Lower leg skin (tissue), 4 donors: ENCODE measurements at places on chromosomes 5 and 9. TPM values are rescaled to one million over a fixed set of nuclear protein-coding genes. Genes with fewer than 3 reads are reported as not detected.
A peak's percentile ranks its signal among the peaks of the same experiment; 100 is the strongest.

TMEFF1 gene
- total RNA-seq, result not detected

DNA sequence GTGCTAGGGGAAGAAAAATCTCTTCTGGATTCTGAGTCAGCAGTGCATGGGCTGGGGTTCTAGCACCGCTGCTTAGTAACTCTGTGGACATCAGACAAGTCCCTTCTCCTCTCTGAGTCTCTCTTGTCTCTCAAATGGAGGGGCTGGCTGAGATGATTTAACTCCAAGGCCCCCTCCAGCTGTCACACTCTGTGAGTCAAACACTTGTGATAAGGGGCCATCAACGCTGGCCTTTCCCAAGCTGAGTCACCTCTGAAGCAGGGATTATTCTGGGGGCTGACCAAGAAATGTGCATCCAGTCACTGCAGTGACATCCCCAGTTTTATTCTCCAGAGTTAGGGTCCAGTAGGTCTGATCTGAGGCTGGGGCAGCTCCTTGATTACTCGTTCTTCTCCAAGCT is 110.4 kb upstream of the ZNF462 start:
- no peak for DNase-seq

- DNase-seq, result no peak
Observed at GRCh38 chr5:107501965-107502675, 168.6 kb downstream of the EFNA5 start.

WNT8A gene
- total RNA-seq, result not detected

AJM1 gene
- 1.4 TPM for total RNA-seq

GRCh38 chr5:135220394-135221186 is 178.4 kb downstream of the MACROH2A1 start:
- peak; percentile 64 for DNase-seq

DNA sequence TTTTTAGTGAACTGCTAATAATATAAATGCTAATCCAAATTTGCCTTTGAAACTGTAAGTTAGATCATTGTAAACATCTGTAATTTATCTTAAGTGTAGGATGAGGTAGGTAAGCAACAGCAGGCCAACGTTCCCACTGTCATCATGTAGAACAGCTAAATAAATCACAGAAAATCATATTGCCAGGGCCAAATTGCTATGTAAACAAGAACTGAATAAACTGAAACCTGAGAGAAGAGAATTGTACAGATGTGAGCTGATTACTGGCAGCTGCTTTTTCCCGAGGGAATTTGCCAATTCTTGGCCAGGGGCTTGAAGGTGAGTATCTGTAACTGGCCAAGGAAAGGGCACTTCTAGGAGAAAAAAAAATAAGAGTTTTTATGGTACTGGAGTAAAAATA is 97.6 kb downstream of the CDH10 start:
- no peak for DNase-seq

- peak; percentile 91 for DNase-seq
Observed at GRCh38 chr5:134224888-134225779, 739 bp downstream of the PPP2CA start.

- DNase-seq, result no peak
Observed at GRCh38 chr5:68534131-68534940, 318.8 kb downstream of the PIK3R1 start.
